Activated CD4-positive, alpha-beta T cell treated with anti-CD3 and anti-CD28 coated beads for 4 hours (primary cell): ENCODE measurements at places on chromosomes 7 and 10.

- no peak for DNase-seq
Observed at GRCh38 chr10:1398626-1399410, 338.5 kb downstream of the ADARB2 start.

DNA sequence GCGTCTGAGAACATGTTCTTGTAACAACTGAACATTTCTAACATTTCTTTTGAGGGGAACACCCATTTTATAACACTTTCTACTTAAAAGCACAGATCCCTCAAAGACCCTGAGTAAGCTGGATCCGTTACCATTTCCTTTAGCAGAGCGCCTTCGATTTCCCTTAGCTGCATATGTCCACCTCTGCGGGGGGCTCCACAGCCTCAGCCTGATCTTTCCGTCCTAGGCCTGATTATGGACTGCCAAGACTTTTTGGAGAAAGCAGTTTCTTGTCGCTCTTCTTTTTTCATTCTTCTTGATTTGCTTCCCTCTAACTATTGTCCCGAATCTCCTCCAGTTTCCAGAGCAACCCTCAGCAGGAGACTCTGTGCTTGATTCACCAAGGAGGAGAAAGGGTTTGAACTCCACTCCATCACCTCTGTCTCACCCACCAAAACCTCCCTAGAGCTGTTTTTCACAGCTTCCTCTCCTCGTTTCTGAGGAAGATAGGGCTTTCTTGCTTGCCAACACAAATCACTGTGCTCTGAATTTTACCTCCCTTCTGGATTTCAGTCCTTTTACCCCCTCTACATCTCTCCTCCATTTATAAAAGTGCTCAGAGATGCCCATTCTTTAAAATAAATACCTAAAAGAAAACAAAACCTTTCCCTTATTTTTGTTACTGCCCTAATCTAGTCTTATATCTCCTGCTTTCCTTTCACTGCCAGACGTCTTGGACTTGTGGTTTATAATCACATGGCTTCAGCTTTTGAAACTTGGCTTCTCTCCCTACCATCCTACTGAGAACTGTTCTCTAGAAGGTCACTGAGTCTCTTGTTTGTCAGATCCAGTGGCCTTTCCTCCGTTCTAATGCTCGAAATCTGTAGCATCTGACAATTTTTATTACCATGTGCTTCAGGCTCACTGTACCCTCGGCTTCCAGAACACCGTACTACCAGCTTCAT is 30.5 kb upstream of the ZRANB1 start:
- no peak for DNase-seq

DNA sequence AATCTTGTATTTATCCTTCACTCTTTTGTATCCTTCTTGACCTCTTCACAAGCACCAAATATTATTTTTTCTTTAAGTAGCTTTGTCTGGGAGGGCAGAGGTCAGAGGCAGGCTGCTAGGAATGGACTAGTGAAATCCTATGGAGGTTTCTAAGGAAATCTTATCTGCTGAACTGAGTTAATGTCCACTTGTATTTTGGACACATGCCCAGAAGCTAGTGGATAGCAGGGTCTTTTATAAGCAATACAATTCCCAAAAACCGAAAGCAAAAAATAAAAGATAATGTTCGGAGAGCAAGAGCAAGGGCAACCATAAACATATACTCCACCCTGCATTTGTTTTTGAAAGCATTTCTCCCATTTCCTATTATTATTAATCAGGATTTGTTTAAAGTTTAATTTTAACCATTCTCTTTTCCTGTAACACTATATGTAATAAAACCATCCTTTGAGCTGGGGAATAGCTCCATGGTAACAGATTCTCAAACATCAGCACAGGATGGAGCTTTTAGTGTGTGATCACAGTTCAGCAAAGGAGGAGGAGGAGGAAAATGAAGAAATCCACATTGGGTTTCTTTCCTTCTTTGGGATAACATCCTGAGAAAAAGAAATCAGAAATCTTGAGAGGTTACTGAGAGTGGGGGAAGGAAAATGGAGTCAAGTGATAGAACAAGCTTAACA is 328.2 kb upstream of the LRRN3 start:
- no peak for DNase-seq

GRCh38 chr7:66500087-66500486 is 128.6 kb upstream of the KCTD7 start:
- no peak for DNase-seq

GRCh38 chr10:78950656-78951587 is 117.8 kb upstream of the ZMIZ1 start:
- no peak for DNase-seq
